Upper lobe of left lung (tissue), 6 donors: ENCODE measurements at places on chromosomes 4 and X. TPM values are rescaled to one million over a fixed set of nuclear protein-coding genes. Genes with fewer than 3 reads are reported as not detected.
A peak's percentile ranks its signal among the peaks of the same experiment; 100 is the strongest.

GPRASP2 gene
- 4.6 TPM for total RNA-seq

DNA sequence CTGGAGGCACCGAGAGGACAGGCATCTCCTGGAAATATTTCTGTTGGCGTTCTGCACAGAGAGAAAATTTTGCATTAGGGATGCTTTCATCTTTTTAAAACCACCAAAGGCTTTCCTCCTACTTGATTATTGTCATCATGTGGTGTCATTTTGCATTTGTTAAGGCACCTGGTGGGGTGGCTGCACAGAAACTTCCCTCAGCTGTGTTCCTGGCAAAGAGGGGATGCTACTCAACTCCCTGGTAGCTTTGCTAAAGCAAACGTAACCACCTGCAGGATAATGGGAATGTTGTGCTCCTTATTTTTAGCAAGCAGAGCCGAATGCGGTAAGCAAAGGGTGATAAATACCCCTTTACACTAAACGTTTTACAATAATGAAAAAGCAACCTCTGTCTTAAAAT, 229.8 kb downstream of the STIM2 start:
- no peak overlapping the region for H3K27ac ChIP-seq
- H3K4me1 ChIP-seq = peaks cover 9% of the 10 kb centered on the region
- no peaks in the 10 kb centered on the region for H3K36me3 ChIP-seq
- no peaks in the 10 kb centered on the region for H3K27me3 ChIP-seq
- DNase-seq = no peak

LDB2 gene
- total RNA-seq = 50.7 TPM

RPA4 gene
- 0.77 TPM for total RNA-seq

SHISA3 gene
- 0.76 TPM for total RNA-seq

CD40LG gene
- total RNA-seq = 0.61 TPM

- peak overlapping the region; percentile 92 for H3K4me3 ChIP-seq
- no peak for DNase-seq
- H3K36me3 ChIP-seq = no peaks in the 10 kb centered on the region
- peak overlapping the region; percentile 98 for H3K27ac ChIP-seq
- no peaks in the 10 kb centered on the region for H3K27me3 ChIP-seq
- peaks cover 35% of the 10 kb centered on the region for H3K4me1 ChIP-seq
Measured at GRCh38 chr4:75671802-75672421, 1.3 kb downstream of the G3BP2 start.

RIPPLY1 gene
- not detected for total RNA-seq

DNA sequence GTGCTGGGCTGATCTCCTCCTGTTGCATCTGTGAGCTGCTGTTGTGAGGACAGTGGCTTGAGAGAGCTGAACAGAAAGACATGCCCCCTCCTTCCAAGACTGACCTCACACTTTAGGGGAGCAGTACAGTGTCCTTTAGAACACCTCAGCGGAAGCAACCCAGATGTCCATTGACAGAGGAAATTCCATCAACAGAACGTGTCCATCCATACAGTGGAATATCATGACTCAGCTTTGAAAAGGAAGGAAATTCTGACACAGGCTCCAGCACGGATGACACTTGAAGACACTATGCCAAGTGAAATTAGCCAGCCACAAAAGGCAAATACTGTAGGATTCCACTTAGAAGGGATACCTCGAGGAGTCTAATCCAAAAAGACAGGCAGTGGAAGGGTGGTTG, 103.5 kb downstream of the GPR143 start:
- H3K27ac ChIP-seq = no peak overlapping the region
- no peak overlapping the region for H3K4me3 ChIP-seq
- no peaks in the 10 kb centered on the region for H3K36me3 ChIP-seq
- no peaks in the 10 kb centered on the region for H3K4me1 ChIP-seq
- no peak for DNase-seq

DNA sequence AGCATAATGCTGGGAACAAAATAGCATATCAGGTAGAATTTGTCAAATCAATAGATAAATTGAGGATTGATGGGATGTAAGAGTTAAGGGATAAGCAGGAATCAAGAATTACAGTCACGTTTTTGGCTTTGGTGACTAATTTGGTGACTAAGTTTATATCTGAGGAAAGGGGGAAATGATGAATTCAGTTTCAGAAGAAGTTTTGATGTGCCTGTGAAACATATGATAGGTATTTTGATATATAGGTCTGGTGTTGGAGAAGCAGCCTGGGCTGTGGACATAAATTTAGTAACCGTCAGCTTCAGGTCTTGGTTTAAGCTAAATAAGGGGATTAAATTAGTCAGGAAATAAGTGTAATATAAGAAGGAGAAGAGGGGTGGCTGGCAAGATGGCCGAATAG, 79.0 kb upstream of the EDA2R start:
- no peak overlapping the region for H3K27ac ChIP-seq
- no peak for DNase-seq
- H3K36me3 ChIP-seq = no peaks in the 10 kb centered on the region
- H3K4me1 ChIP-seq = no peaks in the 10 kb centered on the region
- no peaks in the 10 kb centered on the region for H3K27me3 ChIP-seq
- no peak overlapping the region for H3K4me3 ChIP-seq

DNA sequence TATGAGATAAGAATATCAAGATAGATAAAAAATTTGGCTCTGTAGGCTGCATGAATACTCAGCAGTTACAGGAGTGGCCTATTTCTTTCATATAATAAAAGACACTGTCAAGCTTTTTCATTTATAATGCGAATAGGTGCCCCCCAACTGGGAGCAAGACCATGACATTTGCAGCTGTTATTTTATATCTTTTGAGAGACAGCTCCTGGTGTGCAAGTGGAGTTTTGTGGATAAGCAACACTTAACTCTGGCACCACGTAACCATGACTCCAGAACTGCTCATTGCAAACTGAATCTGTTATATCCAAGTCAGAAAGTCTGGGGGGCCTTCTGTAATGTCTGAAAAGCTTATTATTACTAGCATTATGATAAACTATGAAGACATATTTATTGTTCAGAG, 1372.4 kb downstream of the C4orf33 start:
- H3K27ac ChIP-seq = no peak overlapping the region
- H3K36me3 ChIP-seq = no peaks in the 10 kb centered on the region

TMEM47 gene
- total RNA-seq = 23.2 TPM

DNA sequence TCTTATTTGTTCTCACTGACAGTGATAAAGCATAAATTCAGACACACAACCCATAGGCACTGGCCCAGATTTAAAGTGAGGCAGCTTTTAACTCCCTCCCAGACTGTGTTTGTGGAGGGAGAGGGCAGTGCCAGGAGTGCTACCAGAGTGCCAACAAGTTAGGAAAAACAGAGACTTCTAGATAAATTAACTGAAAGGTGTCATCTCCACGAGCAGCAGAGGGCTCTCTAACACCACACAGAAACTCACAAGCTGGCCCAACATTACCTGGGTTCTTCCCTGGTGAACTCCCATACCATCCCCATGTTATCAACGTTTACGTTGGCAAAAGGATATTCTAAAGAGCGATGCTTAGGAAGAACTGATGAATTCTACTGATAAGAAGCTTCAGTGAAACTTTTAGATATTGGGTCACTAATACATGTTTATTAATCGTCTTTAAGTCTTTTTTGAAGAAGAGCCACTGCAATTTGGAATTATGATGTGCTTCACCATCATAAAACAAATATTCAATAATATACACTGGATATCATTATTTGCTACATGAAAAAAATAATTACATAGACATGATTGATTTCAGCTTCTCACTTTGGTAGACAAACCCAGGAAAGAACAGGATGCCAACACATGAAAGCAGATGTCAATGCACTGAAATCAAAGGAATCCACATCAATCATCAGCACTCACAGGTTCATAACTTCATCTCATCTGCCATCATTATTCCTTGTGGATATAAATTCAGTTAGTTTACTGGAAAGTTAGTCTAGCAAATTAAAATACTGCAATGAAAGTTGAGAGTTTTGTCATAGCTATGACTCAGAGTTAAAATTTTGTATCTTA, 121.2 kb upstream of the NAP1L5 start:
- H3K4me3 ChIP-seq = no peak overlapping the region
- DNase-seq = peak; percentile 60
- H3K4me1 ChIP-seq = peaks cover 33% of the 10 kb centered on the region
- no peaks in the 10 kb centered on the region for H3K36me3 ChIP-seq
- no peaks in the 10 kb centered on the region for H3K27me3 ChIP-seq

DNA sequence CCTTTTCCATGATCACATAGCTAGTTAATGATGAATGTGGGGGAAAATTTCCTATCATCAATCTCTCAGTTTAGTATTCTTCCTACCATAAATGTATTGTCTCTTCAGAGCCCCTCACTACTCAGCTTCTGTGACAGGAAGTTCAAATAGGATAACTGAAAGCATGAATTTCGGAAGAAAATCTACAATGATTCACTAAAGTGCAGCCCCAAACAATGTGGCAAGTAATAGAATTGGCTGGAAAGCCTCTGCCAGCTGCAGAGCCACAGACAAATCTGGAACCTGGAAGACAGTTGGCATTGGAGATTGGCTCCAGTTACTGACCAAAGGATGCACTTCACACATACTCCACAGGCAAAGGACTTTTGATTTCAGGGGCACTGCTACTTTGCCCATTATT, 35.2 kb downstream of the EGF start:
- no peak overlapping the region for H3K4me3 ChIP-seq
- DNase-seq = no peak
- H3K27me3 ChIP-seq = no peaks in the 10 kb centered on the region
- no peaks in the 10 kb centered on the region for H3K36me3 ChIP-seq
- no peak overlapping the region for H3K27ac ChIP-seq
- no peaks in the 10 kb centered on the region for H3K4me1 ChIP-seq

GRCh38 chr4:13445841-13446790, 38.0 kb downstream of the RAB28 start:
- no peak for DNase-seq
- H3K36me3 ChIP-seq = no peaks in the 10 kb centered on the region
- no peak overlapping the region for H3K27ac ChIP-seq
- H3K4me1 ChIP-seq = no peaks in the 10 kb centered on the region

SLC7A11 gene
- total RNA-seq = 3.7 TPM

- H3K27me3 ChIP-seq = no peaks in the 10 kb centered on the region
- no peaks in the 10 kb centered on the region for H3K36me3 ChIP-seq
- H3K27ac ChIP-seq = no peak overlapping the region
- DNase-seq = no peak
Measured at GRCh38 chrX:75118296-75118695, 37.8 kb downstream of the ABCB7 start.

GRCh38 chr4:169314906-169315305, 44.1 kb upstream of the SH3RF1 start:
- no peak overlapping the region for H3K27ac ChIP-seq
- H3K36me3 ChIP-seq = no peaks in the 10 kb centered on the region
- peaks cover 15% of the 10 kb centered on the region for H3K4me1 ChIP-seq
- no peaks in the 10 kb centered on the region for H3K27me3 ChIP-seq
- H3K4me3 ChIP-seq = no peak overlapping the region

TKTL1 gene
- total RNA-seq = 1.2 TPM

- H3K27ac ChIP-seq = no peak overlapping the region
- no peak for DNase-seq
- no peaks in the 10 kb centered on the region for H3K4me1 ChIP-seq
- H3K27me3 ChIP-seq = no peaks in the 10 kb centered on the region
Measured at GRCh38 chrX:54386314-54386713, 28.5 kb upstream of the WNK3 start.

SHROOM4 gene
- total RNA-seq = 40.5 TPM

ZFP42 gene
- total RNA-seq = not detected

- no peak overlapping the region for H3K4me3 ChIP-seq
- H3K36me3 ChIP-seq = no peaks in the 10 kb centered on the region
- no peaks in the 10 kb centered on the region for H3K4me1 ChIP-seq
- H3K27me3 ChIP-seq = no peaks in the 10 kb centered on the region
Measured at GRCh38 chr4:25792200-25792791, 70.5 kb downstream of the SEL1L3 start.

HTRA3 gene
- total RNA-seq = 13.2 TPM

RBM47 gene
- total RNA-seq = 129 TPM
